ENCODE measurements at places on chromosomes 3 and 15. TPM values are rescaled to one million over a fixed set of nuclear protein-coding genes. Genes with fewer than 3 reads are reported as not detected.

- no peak for DNase-seq
Measured at GRCh38 chr15:35987056-35987455, 441.1 kb upstream of the DPH6 start.

DNA sequence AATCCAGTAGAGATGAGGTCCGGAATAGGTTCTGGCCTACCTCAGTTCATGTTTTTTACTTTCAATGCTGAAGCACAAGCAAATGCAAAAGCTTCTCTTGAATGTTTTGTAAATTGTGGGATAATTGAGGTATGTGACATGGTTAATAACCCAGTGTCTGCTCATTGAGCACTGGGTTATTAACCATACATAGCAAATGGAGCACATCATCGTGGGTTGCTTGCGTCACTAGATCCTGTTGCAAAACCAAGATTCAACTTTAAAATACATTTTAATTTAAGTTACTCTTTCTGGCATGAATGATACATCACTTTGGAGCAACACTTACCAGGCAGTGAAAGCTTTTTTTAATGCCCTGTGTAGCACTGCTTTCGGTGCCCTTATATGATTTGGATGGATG lies 165.6 kb downstream of the IGF1R start:
- DNase-seq = no peak

DNA sequence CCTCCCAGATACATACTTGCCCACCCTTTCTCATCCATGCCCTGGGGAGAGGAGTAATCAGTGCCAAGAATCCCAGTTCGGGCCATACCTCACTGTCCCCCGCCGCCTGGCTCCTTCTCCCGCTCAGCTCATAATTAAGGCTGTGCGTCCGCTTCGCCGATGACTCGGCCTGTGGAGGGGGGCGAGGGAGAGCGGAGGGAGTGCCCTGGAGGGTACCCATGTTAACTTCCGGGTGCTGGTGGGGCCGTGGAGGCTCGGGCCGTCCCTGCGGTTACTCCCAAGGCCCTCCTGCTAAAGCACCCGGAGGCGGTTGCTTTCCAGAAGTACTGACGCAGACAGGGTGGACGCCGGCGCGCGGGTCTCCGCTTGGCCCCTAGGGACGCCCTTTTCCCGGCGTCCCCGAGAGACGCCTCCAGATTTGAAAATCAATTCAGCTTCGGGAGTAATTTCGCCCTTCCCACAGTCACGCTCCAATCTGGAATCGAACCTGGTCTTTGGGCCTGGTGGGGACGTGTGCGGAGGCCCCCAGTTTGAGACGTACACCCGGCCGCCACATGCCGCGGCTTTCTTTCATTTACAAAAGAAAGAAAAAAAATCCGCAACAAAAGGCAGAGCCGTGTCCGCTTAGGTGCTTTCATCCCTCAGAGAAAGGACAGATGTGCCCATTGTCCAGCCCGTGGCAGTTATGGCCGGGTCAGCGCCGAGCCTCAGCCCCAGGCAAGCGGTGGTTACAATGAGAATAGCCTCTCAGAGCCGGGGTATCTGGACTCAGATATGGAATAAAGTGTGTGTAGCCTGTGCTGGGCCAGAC lies 1.0 kb upstream of the ONECUT1 start:
- DNase-seq = no peak

DNA sequence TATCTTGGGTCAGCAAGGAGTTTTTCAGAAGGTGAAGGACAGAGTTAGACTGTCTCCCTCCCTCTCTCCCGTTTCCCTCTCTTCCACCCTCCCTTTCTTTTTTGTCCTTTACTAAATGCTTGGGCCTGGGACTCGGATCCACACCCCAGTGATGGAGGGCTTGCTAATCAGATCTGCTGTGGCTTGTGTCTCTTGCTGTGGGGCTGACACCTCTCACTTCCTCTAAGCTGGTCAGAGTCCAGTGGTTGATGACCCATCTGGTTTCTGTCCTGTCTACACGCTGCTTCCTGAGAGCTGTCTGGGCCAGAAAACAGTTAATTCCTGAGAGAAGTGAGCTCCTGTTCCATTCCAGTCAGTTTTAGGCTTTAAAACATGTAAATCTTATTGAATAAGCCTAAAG lies 849 bp downstream of the TRAK1 start:
- DNase-seq = no peak

- no peak for DNase-seq
Measured at GRCh38 chr3:131699001-131699400, 196.2 kb upstream of the MRPL3 start.

GRCh38 chr3:37762698-37763097 lies 99.0 kb upstream of the CTDSPL start:
- DNase-seq = no peak

- DNase-seq = no peak
Measured at GRCh38 chr3:126663750-126664149, 8.8 kb upstream of the TXNRD3 start.

DNA sequence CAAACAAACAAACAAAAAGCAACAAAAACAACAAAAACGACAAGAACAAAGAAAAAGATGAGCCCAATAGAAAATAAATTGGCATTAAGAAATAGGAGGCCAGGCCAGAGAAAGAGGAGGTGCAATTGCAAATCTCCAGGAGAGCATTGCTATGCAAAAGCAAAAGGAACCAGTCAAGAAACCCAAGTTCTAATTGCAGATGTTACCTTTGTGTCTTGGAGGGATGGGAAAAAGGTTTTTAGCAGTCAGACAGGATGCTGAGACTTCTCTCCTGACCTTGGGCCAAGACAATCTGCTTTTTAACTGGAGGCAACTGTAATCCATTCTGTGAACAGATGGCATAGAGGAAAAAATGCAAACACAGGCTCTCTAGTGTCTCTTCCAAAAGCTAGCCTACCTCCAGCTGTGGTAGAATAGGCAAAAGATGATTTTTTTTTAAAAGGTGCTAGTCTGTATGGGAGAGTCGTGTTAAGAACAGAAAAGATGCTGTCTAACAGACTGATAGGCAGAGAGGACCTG lies 56.4 kb downstream of the LSAMP start:
- DNase-seq = no peak

- DNase-seq = no peak
Measured at GRCh38 chr3:20743553-20744321, 557.7 kb upstream of the SGO1 start.

GRCh38 chr3:149815321-149815720 lies 2.3 kb downstream of the RNF13 start:
- no peak for DNase-seq

- DNase-seq = no peak
Measured at GRCh38 chr3:197749315-197749600, 425 bp upstream of the FYTTD1 start.

DNA sequence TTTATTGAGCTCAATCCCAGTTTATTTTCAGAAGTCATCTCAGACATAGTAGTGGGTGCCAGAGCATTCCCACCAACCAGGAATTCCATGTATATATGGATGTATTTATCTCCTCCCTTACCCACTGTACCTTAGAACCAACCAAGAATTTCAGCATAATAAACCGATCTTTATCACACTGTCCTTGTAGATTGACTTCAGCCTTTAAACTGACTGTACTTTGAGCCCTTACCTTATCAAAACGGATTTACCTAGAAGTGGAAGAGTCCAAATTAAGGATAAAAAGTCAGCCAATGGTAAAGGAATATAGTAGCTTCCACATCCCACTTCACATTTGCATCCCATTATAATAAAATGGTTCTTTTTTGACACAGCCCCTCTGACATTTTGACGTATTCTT lies 37.9 kb downstream of the GATM start:
- no peak for DNase-seq

- DNase-seq = no peak
Measured at GRCh38 chr3:146505516-146505915, 36.2 kb upstream of the PLSCR2 start.

DNA sequence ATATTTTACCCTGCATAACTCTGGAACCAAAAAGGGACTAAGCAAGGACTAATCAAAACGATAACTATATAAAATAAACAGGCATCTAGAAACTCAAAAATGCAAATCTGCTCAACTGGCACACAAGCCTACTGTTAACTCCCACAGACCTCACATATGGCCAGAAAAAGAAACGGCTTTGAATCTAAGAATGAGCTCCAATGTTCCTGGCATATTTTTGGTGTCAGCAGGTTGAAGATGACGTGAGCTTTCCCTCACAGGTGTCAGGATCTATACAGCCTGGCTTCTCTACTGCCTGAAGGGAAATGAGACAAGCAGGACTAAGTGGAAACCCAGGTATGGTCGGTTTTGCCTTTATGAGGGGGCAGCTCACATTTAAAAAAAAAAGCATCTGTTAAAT lies 120.1 kb upstream of the SPATA12 start:
- DNase-seq = no peak

CNTN6 gene
- not detected for total RNA-seq

GRK7 gene
- total RNA-seq = not detected

PKM gene
- 2,397 TPM for total RNA-seq

TRPC1 gene
- total RNA-seq = 0.68 TPM

GOLGA8K gene
- 0.11 TPM for total RNA-seq

RETNLB gene
- not detected for total RNA-seq

GPR176 gene
- 0.19 TPM for total RNA-seq

COLQ gene
- 1.3 TPM for total RNA-seq

GP9 gene
- total RNA-seq = not detected
